Hematopoietic multipotent progenitor cell treated with erythropoietin and hydrocortisone succinate and interleukin-3 and kit ligand, for 6 days (in vitro differentiated cells): ENCODE measurements at places on chromosomes 6 and 20.

DNA sequence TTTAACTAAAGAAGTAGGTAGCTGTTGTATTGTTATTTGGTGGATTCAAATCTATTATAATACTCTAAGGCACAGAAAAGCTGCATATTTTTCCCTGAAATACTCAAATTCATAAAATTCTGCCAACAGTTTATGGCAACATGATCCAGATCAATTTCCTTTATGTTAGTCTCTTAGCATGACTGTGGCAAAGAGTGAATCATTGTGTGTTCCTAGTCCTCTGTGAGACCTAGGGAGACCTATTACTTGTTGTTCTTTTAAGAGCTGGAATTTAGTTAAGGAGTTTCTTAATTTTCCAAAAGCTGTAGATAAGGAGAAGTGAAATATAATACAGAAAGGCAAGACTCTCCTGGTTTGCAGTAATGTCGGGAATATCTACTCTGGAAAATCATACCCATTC is 149.6 kb downstream of the RIMS1 start:
- DNase-seq: no peak

DNA sequence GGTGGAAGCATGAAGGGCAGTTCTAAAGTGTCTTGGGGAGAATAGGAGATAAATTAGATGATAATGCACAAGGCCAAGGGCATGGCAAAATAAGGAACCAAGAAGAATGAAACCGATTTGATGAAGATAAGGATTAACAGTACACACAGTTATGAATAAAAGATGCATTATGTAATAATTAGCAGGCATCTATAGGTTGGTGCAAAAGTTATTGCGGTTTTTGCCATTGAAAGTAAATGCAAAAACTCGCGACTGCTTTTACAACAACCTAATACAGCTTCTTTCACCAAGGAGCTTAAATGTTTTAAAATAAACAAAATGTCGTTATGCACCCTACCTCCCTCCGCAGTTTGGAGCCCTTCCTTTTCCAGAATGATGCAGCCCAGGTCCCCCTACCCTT is 29.0 kb downstream of the MAS1 start:
- no peak for DNase-seq

DNA sequence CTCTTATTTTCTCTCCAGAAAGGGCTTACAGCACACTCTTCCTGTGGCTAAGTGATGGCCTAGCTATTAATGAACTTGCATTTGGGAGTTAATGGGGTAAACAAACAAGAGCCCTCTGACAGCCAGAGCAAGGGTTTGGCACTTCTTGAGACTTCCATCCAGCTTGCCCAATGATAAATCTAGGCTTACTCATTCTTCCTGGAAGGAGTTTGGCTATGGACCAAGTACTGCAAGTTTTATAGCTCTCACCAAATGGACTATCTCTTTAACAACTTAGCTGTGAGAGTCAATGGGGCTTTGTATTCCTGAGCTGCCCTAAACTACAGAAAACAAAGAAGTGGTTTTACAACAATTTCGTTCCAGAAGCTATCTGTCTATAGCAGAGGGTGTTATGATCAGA is 16.7 kb upstream of the PI3 start:
- no peak for DNase-seq

GRCh38 chr20:50101281-50101680 is 11.7 kb downstream of the UBE2V1 start:
- DNase-seq: no peak

- DNase-seq: no peak
Observed at GRCh38 chr6:136764517-136764993, 27.7 kb downstream of the MAP3K5 start.

GRCh38 chr6:2866171-2866846 is 24.6 kb upstream of the SERPINB1 start:
- DNase-seq: no peak

- DNase-seq: no peak
Observed at GRCh38 chr20:44807684-44808056, 2.7 kb downstream of the RIMS4 start.

GRCh38 chr6:41247882-41248705 is 19.9 kb downstream of the TREML4 start:
- peak; percentile 36 for DNase-seq

DNA sequence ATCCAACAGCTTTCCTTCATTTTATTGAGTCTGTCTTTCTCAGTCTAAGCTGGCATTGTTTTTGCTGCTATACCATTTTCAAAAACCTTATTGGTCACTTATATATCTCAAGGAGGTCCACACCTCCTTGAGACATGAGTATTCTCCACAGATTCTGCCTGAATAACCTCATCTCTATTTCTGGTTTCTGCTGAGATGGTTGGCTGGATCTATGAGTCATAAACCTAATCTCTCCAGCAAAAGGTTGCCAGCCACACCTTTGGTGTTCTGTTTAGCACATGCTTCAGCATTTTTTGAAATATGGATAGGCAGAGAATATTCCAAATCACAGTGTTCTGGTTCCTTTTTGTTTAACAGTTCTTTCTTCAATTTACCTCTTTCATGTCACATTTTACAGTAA is 40.8 kb upstream of the TMEM244 start:
- DNase-seq: no peak

- DNase-seq: peak; percentile 12
Observed at GRCh38 chr6:41269166-41269565, 17.3 kb downstream of the TREM1 start.

DNA sequence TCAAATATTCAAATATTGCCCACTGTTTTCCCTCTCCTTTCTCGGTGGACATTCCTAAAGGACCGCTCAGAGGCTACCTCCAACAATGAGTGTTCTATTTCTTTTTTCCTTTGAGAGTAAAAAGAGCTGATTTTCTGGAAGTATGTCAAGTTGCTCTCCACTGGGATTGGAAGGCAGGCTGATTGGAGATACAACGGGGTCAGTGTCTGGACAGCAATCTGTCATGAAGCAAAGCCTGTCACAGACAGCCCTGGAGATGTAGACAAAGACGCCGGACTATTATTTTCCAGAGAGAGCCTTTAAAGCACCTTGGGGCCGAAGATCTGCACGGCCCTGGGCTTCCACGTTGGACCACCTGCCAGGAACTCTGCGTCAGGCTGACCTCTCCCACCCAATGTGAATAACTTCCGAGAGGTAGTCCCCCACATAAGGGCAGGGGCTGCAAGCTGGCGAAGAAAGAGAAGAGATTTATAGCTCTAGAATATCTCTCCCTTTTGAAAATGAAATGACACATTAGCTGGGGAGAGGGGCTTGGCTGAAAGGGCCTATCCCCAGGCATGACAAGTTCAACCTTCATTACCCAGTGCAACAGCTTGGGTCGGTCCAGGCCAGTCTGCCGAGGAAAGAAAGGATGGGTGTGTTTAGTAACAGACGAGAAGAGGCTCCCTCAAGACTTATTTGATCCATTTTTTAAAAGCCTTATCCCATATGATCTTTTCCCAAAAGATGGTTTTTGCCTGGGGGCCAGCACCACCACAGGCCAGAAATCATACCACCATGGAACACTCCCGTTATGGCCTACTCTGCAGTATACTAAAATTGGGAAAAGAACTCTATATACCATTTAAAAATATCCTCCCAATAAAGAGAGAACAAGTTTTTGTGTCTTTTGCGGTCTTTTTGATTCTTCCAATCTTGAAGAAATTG is 131.1 kb downstream of the OLIG3 start:
- DNase-seq: no peak

- no peak for DNase-seq
Observed at GRCh38 chr6:168496139-168496996, 55.4 kb downstream of the SMOC2 start.

- DNase-seq: no peak
Observed at GRCh38 chr6:3108746-3109414, 9.6 kb upstream of the BPHL start.

DNA sequence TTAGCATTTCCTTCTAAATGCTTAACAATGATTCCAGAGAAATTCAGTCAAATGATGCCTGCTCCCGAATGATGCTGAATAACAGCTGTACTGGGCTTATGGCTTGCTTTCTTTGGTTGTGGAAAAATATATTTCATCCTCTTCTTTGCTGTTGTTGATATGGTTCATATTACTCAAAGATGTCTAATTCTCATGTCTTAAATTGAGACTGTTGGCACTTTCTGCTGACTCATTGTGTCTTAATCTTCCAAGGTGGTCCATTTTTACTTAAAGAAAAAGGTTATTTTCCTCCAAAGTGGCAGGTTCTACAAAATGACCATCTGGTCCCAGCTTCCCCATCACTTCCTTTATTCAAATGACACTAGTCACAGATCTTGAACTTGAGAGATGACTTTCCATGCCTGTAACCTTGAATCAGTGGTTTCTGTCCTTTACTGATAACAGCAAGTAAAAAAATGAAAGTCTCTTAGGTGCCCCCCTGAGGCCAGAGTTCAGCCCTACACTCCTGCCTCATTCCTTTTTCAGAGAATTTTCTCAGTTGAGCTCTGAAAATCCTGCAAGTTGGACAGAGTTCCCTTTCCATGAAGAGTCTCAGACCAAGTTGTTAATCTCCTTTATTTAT is 6.9 kb downstream of the SNAP25 start:
- peak; percentile 76 for DNase-seq

DNA sequence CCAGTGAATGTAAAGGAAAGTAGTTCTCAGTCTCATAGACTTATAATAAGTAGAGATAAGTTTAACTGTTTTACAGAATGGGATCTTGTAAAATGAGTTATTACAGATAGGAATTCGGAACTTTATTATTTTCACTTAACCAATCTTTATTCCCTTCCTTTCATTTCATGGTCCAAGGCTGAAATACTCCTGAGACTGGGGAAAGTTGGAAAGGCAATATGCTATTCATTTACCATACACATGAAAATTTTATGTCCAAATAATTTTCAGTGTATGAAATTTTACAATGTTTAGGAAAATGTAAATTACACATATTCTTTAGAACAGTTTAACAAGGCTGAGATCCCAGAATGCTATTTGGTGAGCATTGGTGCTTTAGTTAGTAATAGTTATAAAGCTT is 62.3 kb downstream of the HMGCLL1 start:
- DNase-seq: no peak

DNA sequence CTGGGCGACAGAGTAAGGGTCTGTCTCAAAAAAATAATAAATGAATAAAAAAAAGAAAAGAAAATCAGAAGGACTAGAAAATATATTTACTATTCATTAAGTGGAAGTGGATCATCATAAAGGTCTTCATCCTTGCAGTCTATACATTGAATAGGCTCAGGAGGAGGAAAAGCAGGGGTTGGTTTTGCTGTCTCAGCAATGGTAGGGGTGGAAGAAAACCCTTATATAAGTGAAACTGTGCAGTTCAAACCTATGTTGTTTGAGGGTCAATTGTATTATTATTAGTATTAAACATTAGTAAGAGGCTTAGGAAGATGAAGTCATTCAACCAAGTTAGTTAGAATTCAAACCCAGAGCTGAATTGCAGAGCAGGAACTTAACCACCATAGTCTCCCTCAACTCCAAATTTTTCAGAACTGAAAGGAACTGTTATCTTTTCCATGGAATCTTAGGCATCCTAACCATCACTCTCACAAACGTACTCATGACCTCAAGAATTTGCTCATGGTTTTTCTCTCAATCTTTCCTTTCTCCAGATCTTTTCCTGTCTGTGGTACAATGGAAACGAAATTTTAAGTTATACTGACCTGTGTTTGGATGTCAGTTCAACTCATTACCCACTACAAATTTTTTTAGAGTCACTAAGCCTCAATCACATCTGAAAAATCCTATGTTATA is 7.7 kb upstream of the SMIM13 start:
- DNase-seq: no peak

GRCh38 chr6:12032783-12033573 is 20.9 kb downstream of the HIVEP1 start:
- DNase-seq: peak; percentile 34

DNA sequence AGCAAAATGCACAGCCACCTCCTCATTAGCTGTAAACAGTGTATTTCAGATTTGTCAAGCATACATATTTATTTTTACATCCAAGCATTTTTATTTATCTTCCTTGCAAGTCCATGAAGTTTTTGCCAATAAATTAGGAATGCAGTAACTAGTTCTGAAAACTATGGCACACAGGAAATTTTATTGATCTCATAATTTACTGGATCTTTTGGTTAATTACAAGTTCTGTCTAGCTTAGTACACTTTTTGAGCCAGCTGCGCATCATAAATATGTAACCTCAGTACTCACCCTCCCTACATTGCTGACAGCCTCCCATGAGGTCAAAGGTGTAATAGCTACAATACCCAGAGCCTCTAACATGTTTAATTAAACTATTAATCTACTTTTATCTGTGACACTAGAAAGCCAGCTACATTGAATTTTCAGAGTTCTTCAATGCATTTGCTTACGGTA is 898.2 kb downstream of the KIF16B start:
- DNase-seq: no peak

GRCh38 chr20:47113362-47114109 is 218.9 kb downstream of the EYA2 start:
- no peak for DNase-seq

DNA sequence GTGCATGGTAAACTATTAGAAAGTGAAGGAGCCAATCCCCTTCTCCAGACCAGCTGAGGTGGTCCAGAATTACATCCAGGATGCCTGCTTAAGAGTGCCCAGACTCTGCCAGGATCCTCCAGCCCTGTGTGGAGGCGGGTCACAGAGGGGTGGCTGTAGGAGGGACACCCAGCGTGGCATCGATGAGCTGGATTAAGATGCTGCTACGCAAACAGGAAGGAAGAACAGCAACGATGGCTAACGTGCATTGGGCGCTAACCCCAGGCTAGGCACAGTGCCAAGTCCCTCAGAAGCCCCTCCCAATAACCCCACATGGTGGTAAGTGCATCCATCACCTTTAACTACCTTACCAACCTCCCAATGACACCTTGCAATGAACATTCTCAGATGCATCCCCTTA is 63.9 kb upstream of the MRPS10 start:
- DNase-seq: peak; percentile 30

DNA sequence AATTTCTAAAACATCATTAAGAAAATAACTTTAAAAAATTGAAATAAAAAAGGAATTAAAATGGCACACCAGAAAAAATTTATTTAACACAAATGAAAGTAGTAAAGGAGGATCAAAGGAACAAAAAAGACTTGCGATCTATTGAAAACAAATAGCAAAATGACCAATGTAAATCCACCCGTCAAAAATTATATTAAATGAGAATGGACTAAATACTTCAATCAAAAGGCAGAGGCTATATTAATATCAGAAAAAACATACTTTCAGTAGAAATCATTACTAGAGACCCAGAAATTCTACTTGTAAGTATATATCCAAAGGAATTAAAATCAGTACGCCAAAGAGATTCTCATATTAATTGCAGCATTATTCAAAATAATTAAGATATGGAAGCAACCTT is 293.1 kb upstream of the SOX4 start:
- DNase-seq: no peak

DNA sequence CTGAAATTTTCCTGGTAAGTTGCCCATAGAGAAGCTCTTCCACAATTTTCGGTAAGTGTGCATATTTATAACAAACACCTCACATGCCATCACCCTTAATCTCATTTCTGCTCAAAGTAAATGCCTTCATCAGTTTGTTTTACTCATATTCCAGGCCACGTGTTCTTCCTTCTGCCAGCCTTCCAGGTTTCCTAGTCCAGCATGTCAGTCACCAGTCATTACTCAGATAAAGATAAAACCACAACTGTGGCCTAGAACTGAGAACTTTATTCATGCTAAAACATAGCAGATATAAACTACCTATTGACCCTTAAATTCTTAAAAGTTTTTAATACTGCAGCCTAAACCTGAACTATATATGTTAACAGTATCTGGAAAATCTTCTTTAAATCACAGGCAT is 149.5 kb upstream of the SLC22A16 start:
- no peak for DNase-seq
